ENCODE measurements at places on chromosomes 7 and 10. TPM values are rescaled to one million over a fixed set of nuclear protein-coding genes. Genes with fewer than 3 reads are reported as not detected.
A peak's percentile ranks its signal among the peaks of the same experiment; 100 is the strongest.

- DNase-seq: no peak
Measured at GRCh38 chr10:118107541-118107940, 60.8 kb upstream of the RAB11FIP2 start.

DNA sequence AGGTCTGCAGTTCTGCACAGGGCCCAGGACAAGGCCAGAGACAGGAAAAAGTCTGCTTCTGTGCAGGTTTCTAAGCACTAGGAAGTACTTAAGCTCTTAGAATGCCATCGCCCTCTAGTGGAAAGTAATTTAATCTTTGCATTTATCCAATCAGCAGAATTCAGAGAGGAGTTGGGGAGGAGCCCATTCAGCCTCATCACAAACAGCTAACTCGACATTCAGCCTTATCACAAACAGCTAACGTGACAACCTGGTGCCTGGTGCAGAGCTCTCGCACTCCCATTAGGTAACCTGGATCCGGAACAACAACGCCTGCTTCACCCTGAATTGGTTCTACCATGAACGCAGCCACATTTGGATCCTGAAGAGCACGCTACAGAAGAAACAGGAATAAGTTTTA, 15.2 kb downstream of the OAT start:
- DNase-seq: peak; percentile 32

GRCh38 chr7:40419806-40420205, 285.0 kb downstream of the SUGCT start:
- no peak for DNase-seq

Gene MRLN
- total RNA-seq: not detected

DNA sequence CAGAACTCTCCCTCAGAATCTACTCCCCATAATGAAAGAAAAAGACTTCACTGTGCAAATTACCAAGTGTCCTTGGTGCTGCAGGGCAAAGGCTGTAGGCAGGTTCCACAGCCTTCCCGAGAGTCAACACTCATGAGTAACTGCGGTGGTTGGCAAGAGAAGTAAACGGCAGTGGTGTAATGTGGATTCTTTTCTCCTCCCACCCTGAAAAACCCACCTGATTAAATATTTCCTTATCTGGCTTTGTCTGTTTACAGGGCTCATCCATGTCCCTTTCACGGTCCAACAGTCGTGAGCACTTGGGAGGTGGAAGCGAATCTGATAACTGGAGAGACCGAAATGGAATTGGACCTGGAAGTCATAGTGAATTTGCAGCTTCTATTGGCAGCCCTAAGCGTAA, 300.9 kb downstream of the BICC1 start:
- DNase-seq: no peak

Gene GRM8
- total RNA-seq: not detected

DNA sequence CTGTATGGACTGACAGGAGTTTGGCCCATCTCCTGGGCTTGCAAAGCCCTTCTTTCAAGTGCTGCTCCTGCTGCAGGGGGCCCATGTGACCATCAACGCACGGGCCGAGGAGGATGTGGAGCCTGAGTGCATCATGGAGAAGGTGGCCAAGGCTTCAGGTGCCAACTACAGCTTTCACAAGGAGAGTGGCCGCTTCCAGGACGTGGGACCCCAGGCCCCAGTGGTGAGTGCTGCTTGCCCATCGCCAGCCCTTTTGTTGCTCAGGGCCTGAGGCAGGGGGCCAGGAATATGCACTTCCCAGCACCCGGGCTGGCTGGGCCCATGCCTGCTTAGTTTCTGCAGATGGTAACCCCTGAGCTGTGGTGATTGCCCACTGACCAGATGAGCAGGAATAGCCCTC, 8.7 kb downstream of the PGAM2 start:
- no peak for DNase-seq

Gene CDNF
- 0.85 TPM for total RNA-seq

All from K562 (cell line).